ENCODE measurements at places on chromosomes 11 and 22.

DNA sequence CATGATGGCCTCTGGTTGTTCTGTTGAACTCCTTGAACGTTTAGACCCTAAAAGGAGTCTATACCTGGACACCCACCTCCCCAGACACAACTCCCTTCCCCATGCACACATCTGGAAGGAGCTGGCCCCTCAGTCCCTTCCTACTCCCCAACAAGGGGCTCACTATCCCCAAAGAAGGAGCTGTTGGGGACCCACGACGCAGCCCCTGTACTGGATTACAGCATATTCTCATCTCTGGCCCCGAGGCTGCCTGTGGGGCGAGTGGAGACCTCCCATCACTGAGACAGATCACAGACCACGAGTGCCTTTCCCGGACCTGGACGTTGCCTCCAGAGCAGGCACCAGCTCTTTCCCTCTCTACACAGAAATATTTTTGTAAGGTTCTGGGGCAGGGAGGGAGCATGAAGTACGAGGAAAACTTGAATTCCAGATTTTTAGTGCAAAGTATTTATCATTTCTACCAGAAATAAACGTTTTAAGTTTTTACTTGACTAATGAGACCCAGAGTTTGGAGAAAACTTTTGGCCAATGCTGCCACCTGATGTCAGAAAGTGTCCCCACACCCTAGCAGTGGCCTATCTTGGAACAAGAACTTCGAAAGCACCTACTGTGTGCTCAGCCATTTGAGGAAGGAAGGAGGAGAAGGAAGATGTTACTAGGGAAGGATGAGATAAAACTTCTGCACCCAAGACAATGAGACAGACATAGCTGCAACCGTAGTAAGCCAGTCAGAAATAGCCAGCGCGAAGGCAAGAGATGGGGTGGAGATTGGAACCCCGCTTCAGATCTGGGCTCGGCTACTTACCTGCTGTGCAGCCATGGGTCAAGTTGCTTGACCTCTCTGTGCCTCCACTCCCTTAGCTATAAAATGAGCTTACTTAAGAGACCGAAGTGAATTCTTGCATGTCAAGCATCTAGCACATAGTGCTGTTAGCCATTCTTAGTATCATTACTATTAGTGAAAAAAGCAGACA lies 10.2 kb upstream of the POU2F3 start:
- DNase-seq = no peak

- DNase-seq = no peak
Measured at GRCh38 chr22:32416556-32417085, 4.6 kb upstream of the RTCB start.

GRCh38 chr22:50624347-50625130 lies 3.4 kb downstream of the ARSA start:
- DNase-seq = no peak

DNA sequence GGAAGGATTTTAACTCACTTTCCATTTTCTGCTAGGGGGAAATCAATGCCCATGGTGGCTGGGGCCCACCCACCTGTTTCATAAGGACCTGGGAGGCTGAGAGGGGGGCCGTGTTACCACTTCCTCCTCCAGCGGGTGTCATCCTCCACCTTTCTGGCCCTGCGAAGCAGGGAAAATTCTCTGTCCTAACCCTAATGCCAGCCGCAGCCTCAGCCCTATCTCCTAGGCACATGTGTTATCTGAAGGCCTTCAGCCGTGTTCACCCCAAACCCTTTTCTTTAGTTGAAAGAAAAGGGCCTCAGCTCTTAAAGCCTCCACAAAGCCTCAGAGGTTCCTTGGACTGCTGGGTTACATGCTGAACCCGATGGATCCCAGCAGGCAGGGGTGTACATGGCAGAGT lies 55.4 kb upstream of the NECTIN1 start:
- DNase-seq = no peak

- DNase-seq = no peak
Measured at GRCh38 chr11:32255841-32256240, 165.0 kb downstream of the RCN1 start.

DNA sequence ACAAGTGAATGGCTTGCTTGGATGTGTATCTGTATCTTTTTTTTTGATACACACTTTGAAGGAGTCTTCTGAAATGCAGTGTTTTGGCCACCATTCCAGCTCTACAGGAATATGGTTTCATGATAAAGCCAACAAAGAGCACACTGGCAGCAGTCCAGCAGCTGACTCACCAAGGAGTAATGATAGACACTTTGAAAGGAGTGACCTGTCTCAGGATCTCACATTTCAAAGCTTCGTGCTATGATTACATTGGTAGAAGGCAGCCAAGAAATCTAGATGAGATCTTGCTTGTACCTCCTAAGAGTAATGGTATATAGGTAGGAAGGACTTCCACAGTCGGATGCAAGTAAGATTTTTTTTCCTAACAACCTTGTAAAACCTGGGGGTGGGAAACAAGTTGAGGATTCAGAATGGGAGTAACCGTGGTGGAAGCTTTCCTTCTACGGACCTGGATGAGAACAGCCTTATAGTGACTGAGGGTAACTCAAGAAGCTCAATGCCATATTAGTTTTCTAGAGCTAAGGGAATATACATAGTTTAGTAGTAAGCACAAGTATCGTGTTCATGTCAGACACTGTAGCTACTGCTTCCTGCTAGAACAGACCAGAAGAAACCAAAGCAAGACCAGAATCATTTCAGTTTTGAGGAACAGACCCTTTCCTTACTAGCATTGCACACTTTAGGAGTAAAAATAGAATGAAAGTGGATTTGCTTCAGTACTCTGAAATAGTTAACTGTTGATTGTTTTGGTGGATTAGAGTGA lies 25.0 kb downstream of the MTMR3 start:
- no peak for DNase-seq

- DNase-seq = peak; percentile 76
Measured at GRCh38 chr11:19101796-19102520, 15.0 kb upstream of the ZDHHC13 start.

DNA sequence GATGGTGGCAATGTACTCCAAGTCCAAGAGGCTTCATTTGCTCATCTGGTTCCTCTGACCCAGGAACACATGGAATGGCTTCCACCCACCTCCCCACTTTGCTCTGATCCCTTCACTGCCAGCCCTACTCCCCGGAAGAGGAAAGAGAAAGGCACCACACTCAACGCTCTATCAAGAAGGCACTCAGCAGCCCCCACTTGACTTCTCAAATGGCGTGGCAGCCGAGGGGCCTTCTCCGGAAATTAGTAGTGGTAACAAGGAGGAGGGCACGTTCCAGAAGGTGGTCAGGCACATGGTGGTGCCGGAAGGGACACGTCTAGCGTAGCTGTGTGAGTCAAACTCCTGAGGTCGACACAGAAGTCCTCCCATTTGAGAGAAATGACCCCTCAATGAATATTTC lies 36.5 kb upstream of the CYP2D6 start:
- DNase-seq = no peak

DNA sequence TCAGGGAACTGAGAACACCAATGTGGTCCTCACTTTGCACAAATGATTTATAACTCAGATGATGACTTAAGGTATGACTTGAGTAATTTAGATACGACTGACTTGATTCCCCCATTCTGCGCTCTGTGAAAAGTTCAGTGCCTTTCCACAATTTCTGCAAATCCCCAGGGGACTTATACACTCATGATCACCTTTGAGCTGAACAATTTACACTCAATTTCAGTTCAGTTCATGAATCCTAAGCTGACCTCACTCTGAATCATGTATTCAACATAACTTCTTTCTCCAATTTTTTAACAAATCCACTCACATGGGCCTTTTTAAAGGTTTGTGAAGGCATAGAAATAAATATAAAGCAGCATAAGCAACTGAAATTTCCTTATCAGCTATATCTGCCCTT lies 274.2 kb downstream of the FAM76B start:
- no peak for DNase-seq

- peak; percentile 71 for DNase-seq
Measured at GRCh38 chr11:23112987-23113886, 253.0 kb upstream of the CCDC179 start.

DNA sequence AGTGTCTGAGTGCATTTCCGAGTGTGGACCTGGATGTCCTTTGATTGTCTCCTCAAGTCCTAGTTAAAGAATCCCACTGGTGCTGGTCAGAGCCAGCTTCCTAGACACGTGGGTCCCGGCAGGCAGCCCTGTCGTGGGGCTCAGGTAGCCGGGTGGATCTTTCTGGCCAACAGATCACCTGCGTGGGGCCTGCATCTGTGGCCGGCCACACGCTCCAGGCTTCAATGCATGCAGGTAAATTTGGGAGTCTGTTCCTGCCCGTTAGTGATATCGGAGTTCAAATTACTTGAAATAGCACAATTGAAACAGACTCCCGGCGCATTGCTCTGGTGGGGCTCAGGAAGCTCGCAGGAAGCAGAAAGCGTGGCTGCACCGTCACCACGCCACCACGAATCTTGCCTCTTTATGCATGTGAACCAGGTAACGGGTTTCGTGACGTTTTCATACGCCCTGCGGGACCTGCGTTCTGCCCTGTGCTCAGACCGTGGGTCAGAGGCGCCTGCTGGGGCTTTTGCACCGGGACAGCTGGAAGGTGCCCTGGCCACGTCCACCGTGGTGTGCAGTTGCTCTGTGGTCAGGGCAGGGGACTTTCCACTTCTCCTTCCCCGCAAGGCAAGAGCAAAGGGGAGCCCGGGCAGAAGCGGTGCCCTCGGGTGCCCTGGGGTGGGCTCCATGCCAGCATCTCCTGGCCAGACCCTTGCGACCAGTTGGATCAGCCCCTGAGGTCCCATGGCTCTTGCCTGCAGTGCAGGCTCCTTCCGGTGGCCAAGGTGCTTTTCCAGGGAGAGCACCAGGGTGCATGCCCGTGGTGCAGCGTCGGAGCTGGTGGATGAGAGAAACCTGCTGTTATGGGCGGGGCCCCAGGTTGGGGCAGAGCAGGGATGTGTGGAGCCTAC lies 803.5 kb downstream of the BRD1 start:
- DNase-seq = no peak

GRCh38 chr11:103619938-103620337 lies 416.5 kb upstream of the DDI1 start:
- no peak for DNase-seq

GRCh38 chr22:21738081-21738480 lies 2.5 kb upstream of the YPEL1 start:
- no peak for DNase-seq

GRCh38 chr11:120280600-120281051 lies 40.7 kb downstream of the POU2F3 start:
- no peak for DNase-seq

DNA sequence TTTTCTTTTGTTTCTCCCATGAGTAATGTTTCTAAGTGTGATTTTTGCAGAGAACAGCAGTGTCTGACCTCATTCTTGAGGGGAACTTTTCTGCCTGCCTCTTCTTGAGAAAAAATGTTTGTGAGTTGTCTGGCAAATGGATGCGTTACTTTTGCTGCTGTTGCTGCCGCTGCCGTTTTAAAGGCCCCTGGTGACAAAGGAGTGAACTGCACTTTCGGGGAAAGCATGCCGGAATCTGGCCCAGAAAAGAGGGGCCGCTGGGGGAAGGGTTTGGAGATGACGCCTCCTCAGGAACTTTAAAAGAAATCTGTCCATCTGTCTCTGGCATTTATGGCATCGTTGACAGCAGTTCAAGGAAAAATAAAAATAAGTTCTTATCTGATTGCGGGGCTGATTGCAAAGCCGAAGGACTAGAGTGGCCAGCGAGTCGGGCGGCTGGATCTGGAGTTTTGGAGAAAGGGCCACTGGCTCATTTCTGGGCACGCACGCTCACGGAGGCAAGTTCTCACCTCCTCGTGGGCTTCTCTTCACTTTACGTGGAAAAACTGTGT lies 16.5 kb downstream of the ZBTB16 start:
- no peak for DNase-seq

GRCh38 chr11:83827940-83828554 lies 541.9 kb upstream of the CCDC90B start:
- DNase-seq = no peak

GRCh38 chr11:32099516-32099915 lies 8.6 kb downstream of the RCN1 start:
- no peak for DNase-seq

- DNase-seq = no peak
Measured at GRCh38 chr11:60455531-60456042, at the start of gene MS4A1. TSS of gene MS4A1 (plus strand) at chr11:60455847. CDS start at chr11:60462375, 6,528 bp downstream.

DNA sequence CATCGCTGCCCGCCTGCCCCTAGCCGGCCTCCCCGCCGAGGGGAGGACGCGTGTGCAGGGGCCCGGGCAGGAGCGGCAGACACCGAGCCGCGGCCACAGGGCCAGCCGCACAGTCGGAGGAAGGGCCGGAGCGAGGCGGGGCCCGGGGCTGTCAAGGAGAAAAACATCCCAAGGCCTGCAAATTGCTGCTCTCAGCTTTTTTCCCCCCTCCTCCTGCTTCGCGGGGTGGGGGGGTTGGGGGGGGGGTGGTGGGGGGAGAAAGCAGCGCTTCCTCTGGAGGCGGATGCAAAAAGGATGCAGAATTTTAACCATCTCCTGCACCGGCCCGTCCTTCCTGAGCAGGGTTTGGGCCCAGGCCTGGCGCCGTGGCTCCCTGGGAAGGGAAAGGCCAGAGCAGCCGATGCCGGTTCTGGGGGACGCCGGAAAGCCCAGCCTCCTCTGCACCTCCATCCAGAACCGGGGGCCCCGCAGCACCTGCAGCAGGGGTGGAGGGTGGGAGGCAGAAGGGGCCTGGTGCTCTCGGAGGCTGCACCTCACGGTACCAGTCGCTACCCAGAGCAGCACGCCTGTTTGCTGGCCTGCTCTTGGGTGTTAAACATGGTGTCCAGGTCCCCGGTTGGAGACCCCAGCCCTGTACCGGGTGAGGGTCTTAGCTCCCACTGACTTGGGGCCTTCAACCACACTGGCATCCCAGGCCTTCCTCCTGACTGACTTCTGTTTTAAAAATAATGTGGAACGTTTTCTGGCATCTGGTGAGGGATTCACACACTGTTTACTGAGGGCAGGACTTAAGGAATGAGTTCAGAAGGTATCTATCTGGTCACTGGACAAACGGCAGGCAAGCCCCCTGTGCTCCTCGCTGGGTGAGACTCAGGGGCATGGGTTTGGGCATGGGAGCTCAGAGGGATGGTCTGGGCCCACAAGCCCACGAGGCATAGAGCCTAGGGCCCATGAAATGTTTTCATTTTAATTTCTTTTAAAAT lies 77.4 kb upstream of the WNT7B start:
- DNase-seq = no peak

DNA sequence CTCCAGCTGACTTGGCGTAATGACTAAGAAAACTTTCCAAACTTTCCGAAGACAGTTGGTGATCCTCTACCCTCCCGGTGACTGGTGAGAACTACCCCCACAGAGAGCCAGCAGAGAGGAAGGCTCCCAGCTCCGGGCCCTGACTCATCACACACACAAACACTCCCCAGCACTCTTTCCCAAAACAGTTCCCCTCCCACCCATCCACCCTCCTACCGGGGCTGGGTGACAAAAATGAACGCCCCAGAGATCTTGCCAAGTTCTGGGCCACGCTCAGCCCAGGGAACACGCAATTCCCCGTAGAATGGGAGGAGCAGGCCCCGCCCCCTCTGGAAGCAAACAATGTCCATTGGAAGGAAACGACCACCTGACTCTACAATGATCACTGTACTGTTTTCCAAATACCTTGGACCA lies 21.3 kb upstream of the JAM3 start:
- no peak for DNase-seq

DNA sequence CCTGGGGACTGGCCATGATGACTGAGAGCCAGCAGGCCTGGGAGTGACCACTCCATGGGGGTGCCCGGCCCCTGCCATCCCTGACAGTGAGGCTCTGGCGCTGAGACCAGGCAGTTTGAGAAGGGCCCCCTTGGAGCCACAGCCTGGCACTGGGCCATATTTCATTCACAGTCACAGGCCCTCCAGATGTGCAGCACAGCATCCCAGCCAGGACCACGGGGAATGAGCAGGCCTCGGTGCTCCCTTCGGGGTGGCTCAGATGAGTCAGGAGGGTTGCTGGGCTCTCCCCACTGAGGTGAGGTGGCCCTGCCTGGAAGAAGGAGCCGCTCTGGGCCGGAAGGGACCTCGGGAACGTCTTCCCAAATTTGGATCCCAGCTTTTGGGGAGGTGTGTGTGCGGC lies 53.0 kb downstream of the GRAMD4 start:
- DNase-seq = no peak

GRCh38 chr11:2136209-2136951 lies 2.8 kb downstream of the IGF2 start:
- DNase-seq = no peak
